ENCODE measurements at places on chromosomes 1 and 21.

DNA sequence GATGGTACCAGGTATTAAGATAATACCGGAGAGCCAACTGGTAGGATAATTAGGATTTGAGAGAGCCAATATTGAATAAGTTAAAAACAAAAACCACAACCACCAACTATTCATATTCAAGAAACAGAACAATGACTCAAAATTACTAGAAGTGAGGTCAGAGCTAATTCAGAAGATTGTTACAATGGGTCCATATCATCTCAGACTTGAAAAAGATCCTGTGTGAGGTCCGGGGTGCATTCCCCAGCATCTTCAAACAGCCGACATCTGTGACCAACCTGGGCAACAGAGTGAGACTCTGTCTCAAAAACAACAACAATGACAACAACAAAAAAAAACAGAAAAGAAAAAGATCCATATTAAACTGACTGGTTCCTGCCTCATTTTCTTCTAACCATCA is 18.6 kb downstream of the AK2 start:
- DNase-seq = no peak

DNA sequence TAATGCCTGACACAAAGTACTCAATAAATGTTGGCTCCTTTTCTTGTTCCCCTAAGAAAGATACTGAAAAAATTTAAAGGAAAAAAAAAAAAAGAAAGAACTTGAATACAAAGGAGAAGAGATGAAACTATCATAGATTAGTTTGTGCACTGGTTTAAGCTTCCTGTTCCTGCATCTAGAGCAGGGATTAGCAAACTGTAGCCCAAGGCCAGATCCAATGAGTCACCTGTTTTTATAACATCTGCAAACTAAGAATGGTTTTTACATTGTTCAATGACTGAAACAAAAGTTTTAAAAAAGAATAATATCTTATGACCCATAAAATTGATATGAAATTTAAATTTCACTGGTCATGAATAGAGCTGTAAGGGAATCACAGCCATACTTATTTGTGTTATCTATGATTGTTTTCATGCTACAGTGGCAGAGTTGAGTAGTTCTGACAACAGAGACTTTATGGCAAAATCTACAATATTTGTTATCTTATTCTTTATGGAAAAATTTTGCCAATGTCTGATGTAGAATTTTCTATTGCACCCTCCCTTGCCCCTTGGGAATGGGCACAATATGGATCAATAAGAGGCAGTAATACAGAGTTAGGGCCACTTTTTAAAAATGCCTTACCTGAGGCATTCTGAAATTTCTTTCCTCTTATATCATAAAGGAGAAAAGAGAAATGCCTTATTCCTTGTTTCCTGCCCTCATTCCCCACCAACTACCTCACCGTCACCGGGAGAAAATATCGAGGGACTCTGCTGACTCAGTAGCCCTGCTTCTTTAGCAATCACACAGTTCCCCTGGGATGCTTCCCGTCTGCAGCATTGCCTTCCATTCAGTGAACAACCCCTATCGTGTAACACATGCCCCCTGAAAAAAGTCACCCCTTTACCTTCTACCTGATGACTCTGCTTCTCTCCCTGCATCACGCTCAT is 50.6 kb downstream of the WDR64 start:
- DNase-seq = no peak

- DNase-seq = no peak
Measured at GRCh38 chr1:207888652-207889051, 22.3 kb downstream of the CD34 start.

DNA sequence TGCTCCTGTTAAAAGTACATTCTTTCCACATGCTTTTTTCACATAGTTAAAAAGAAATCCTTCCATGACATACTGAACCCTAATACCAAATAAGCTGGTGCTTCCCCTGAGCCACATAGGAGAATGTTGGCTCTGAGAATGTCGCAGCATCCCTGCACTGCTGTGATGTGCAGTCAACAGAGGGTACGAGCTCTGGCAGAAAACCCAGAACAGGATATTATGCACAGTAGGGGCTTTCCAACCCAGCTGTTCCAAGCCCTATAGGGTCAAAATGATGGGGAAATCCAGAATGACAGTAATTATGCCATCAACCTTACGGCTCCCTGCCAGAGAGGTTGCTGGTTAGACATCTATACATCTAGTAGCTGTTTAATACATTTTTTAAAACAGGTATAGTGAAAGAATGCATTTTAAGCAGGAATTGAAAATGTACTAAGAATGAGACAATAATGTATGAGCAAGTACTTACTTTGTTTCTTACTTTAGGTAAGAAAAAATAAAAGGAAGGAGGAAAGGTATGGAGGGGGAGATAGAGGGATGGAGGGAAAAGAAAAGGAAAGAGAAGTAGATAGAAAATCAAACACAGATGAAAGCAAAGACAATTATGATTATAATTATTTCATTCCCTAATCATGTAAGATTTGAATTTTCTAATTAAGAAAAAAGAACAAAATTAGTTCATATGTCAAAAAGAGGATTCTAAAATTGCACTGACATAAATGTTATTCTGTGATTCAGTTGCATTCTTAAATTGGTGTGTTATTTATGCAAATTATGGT is 126.0 kb downstream of the NR5A2 start:
- DNase-seq = no peak

- DNase-seq = no peak
Measured at GRCh38 chr1:20672265-20672632, 11.1 kb upstream of the DDOST start.

- DNase-seq = no peak
Measured at GRCh38 chr1:75725861-75726361, 1.4 kb downstream of the ACADM start.

DNA sequence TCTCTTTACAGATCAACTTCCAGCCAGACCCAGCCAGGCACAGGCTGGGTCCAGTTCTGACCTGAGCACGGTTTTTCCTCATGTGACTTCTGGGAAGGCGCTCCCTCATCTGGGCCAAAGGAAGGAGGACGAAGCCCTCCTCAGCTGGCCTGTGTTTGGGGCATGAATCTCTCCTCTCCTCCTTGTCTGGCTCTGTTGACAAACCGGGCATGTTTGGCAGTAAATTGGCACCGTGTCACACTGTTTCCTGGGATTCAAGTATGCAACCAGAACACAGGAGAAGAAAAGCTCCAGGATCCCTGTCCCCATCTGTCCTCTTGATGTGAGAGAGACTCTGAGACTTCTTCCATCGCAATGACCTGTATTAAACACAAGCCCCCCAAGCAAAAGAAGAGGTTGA is 18.3 kb downstream of the NECAP2 start:
- DNase-seq = no peak

DNA sequence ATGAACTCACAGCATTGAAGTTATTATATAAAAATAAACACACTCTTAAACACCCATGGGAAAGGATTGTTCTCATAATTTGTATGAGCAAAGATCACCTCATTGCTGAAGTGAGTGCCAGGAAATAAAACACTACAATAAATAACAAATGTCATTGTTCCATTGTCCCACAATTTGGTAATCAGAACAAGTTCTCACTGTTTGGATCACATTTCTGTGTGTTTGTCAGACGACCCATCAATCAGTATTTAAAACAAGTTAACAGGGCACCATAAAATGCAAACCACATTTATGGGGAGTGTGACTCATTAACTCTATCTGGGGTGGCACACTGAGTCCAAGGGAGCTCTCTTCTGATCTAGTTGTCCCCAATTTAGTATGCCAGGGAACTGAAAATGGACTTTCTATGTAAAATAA is 124.5 kb downstream of the PTPRC start:
- DNase-seq = no peak

DNA sequence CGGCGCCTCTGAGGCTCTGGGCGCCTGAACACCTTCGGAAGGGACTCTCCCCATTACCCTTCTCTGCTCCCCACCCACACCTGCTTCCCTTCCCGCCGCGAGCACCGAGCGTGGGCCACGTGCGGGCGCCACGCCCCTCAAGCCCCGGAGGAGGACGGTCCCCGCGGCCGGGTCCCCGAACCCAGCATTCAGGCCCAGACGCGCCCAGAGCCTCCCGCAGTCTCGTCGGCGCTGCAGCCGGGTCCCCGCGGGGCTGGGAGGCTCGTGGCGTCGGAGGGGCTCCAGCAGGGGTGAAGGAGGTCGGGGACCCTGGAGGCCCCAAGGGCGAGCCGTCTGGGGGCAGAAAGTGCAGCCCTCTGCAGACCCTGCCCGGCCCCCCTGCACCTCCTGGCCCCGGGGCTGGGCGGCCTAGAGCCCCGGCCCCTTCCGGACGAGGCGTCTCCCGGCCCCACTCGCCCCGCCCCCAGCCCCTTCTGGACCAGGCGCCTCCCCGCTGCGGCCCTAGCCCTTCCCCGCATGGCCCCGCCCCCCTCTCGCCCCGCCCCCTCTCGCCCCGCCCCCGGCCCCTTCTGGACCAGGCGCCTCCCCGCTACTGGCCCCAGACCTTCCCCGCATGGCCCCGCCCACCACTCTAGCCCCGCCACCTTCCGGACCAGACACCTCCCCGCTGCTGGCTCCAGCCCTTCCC is 378 bp upstream of the SMIM1 start:
- DNase-seq = no peak

DNA sequence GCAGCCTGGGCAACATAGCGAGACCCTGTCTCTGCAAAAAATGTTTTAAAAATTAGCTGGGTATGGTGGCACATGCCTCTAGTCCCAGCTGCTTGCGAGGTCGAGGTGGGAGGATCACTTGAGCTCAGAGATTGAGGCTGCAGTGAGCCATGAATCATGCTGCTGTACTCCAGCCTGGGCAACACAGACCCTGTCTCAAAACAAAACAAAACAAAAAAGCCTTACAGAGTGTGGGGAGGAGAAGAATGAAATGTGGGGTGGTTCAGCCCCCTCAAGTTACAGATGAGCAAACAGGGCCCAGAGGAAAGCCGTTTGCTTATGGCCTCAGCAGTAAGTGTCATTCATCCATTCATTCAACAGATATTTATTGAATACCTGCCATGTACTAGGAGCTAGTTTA is 40.7 kb downstream of the RPS6KA1 start:
- DNase-seq = no peak

- peak; percentile 10 for DNase-seq
Measured at GRCh38 chr1:240126821-240127220, 35.1 kb downstream of the FMN2 start.

- no peak for DNase-seq
Measured at GRCh38 chr1:30319765-30320580, 403.4 kb downstream of the MATN1 start.

DNA sequence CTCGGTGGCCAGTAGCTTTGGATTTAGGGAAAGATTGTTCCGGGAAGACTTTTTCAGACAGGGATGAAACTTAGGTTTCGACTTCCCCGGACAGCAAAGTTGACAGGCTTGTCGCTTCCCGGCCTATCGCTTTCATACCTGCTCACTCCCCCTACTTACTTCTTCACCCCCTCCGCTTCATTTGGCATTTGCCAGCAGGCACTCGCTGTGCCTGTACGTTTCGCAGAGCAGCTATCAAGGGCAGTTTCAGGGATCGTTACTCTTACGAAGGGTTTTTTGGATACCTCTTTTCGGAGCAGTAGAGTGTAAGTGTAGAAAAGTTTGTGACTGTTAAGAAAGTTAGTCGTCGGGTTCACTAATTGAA is 393 bp downstream of the BLZF1 start:
- DNase-seq = no peak

DNA sequence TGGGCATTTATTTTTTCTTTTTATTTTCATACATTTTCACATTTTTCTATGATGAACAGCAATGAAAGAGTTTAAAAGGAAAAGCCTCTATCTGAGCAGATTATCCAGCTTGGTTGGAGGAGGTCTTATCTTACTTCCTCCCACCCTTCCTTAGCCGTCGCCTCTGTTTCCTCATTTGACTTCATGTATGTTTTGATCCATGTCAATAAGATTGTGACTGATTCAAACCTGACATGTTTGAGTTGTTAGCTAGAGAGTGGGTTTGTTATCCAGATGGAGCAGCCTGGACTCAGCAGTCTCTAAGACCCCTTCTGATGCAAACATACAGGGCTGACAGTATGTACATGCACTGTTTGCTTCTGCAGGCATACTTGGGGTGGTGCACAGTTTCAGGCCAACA is 31.2 kb downstream of the MACO1 start:
- no peak for DNase-seq

DNA sequence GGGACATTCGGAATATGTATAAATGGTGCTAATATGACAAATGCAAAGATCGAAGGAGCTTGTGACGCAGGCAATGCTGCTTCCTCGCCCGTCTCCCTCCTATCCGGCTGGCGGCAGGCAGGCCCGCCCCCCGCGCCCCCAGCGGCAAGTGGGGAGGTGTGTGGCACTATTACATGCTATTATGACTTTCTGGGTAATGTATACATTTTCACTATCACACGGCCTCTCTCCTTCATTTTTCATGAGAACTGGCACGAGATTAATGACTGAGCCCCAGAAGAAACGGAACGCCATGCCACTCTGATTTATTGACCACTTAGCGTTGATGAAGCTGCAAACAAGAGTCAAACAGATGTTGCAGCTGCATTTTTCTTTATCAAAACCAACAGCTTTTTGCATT is 138.9 kb upstream of the VAMP3 start:
- no peak for DNase-seq

GRCh38 chr1:29682919-29683295 is 446.6 kb downstream of the PTPRU start:
- DNase-seq = no peak

DNA sequence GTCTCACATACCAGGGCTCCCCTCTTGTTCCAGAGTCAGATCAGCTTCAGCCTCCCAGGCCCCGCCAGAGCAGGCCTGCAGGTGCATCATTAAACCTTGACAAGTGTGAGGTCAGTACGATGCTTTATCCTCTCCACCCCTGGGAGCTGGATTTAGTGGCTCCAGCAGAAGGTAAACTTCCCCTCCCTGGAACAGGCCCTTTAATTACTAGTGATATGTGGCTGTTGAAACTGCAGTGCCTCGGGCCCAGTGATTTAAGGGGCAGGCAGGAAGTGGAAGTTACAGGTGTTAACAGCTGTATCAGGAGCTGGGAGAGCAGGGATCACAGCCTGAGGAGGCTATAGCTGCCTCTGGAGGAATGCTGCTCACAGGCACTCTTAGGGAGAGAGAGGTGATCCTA is 132.4 kb upstream of the KLHDC7A start:
- no peak for DNase-seq

DNA sequence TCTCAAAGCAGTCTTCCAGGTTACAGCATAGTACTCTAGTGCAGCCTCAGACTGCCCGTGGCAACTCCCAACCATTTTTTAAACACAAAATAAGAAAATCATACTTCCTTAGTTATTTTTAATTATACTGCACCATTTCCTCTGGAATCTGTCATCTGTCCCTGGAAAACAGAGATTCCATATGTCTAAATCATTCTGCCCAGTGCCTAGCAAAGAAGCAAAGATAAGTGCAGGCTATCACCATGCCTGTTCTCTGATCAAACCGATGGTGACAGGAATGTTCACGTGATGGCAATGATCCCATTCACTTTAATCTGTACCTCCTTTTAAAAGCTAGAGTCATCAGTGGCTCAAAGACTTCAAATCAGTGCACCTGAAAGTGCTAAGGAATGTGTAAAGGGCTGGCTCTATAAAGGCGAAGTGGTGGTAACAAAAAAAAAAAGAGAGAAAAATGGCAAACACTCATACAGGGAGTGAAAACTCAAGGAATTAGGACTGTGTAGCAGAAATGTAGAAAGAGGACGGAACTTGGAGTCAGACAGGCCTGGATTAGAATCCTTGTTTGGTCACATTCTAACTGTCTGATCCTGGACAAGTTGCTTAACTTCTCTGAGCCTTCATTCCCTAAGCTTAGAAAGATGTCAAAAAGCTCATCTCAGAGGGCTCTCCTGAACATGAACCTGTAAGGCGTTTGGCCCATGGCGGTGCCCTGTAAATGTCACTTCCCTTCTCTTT is 9.9 kb upstream of the CCN1 start:
- no peak for DNase-seq
